Activated CD4-positive, alpha-beta memory T cell treated with anti-CD3 and anti-CD28 coated beads, Interleukin-2, amount 10 ng/mL, durations not matched to agents 7 days and 5 days (primary cell): ENCODE measurements at places on chromosomes 1 and 21. TPM values are rescaled to one million over a fixed set of nuclear protein-coding genes. Genes with fewer than 3 reads are reported as not detected.

DNA sequence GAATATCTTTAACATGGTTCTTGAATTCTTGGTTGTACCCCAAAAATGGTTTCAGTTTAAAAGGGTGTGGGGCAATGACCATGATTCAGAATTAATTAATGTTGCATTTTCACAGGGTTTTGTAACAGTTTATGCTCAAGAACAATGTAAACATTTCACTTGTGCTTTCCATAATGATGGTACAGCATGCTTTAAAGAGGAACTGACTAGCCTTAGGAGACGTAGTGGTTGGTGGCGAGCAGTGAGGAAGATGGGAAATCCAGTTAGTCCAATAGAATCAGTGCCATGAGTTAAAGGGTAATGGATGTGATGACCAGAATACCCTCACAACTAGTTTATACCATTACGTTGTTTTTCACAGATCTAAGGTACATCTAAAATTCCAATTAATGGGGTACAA lies 138.0 kb downstream of the HS2ST1 start:
- no peak for DNase-seq

TCHH gene
- total RNA-seq: 0.05 TPM

TTC22 gene
- 20.9 TPM for total RNA-seq

GRCh38 chr1:16385659-16386453 lies 18.8 kb downstream of the SZRD1 start:
- no peak for DNase-seq

EFHD2 gene
- total RNA-seq: 97.7 TPM

PTTG1IP gene
- 82.6 TPM for total RNA-seq

DNA sequence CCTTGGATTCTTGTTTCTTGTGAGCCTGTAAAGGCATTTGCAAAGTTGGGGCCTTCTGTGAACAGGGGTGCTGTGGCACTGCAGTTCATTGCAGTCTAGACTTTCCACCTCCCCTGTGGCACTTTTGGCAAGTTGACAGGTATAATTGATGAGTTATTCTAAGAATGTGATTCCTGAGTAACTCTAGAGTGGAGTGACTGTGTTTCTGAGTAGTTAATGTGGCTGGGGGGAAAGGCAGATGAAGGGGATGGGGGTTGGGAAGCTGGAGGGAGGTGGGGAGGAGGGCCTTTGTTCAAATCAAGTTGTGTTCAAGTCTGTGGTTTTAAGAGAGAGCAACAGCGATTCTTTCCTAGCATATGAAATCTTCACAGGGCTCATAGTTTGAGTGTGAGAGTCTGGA lies 32.9 kb downstream of the PBX1 start:
- no peak for DNase-seq

DNA sequence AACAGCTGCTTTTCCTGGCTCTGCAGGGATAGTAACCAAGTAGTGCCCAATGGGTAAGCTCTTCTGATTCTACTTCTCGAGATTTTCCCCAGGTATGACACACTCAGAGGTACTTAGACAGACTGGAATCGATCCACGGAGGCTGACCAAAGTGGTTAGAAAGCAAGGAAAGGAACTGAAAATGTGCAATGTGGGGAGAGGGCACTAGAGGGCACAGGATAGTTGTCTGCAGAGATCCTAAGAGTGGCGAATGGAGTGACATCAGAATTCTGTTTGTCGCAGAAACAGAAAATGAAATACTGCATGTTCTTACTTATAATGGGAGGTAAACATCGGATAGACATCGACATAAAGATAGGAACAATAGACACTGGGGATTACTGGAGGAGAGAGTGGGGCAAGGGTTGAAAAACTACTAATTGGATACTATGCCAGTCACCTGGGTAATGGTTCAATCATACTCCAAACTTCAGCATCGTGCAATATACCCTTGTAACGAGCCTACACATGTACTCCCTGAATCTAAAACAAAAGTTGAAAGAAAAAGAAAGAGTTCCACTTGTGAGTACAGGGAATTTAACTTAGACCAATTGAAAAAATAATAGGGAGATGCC lies 23.3 kb downstream of the CYP2J2 start:
- peak; percentile 28 for DNase-seq

DNA sequence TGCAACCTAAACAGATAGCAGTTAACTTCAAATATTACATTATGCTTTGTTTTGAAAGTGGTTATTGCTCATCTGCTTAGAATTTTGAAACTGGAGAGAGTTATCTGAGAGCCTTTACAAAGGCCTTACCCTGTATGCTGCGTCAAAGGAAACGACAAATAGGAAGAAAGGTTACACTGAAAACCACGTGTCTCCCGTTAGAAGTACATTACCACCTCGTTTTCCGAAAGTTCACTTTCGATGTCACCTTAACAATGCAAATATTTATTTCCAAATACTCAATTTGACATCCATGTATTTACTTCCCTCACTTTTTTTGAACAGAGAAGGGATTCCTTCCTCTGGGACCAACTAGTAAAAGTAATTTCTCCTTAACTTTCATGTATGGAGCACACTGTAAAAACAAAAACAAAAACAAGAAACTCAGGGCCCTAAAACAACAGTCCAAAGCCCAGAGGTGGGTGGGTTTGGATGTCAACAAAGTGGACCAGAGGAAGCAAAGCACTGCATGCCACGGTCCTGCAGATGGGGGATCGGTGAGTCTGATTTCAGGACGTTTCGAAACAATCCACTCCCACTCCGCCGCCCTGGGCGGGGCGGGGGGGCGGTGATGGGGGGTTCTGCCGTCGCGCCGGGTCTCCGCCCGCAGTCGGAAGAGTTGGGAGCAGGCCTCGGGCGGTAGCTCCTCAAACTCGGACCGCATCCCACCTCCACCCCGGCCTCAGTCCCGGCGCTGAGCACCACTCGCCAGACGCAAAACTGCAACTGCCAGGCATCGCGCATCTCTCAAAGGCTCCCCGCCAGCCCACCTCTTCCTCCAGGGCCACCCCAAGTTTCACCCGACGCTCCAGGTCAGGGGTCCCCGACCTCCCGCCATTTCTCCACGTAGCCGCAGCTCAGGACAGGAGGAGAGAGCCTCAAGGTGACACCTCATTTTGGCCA lies 841 bp downstream of the ADSS2 start:
- peak; percentile 57 for DNase-seq

MAN1C1 gene
- total RNA-seq: 24.1 TPM

- DNase-seq: no peak
Observed at GRCh38 chr1:183810121-183810520, 5.2 kb downstream of the RGL1 start.

CLCA1 gene
- not detected for total RNA-seq

TENT5C gene
- total RNA-seq: 64.5 TPM

ZBTB37 gene
- 11.3 TPM for total RNA-seq

OR2M3 gene
- total RNA-seq: not detected
